Activated CD4-positive, CD25-positive, alpha-beta regulatory T cell treated with anti-CD3 and anti-CD28 coated beads, Interleukin-2, amount 50 U/mL, for 72 hours (primary cell): ENCODE measurements at places on chromosomes 13 and 19.

GRCh38 chr13:41061914-41062837 is 867 bp downstream of the WBP4 start:
- DNase-seq, result no peak

GRCh38 chr13:40568246-40569023 is 98.0 kb downstream of the FOXO1 start:
- DNase-seq, result no peak

DNA sequence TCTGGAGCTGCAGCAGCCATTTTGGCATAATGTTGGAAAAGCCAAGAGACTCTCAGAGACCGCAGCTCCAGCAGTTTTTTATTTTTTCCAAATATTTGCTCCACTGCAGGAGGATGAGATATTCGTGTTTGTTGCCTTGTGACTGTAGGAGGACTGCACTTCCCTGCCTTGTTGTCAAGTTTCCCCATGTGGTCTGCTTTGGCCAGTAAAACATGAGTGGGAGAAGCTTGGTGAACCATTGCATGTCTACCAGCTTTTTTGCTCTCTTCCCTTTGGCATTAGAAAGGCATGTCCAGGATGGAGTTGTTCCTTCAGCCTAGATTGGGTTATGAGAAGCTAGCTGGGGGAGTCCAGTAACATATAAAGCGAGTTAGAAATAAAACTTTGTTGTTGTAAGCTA is 47.7 kb upstream of the ALOX5AP start:
- DNase-seq, result no peak

GRCh38 chr13:72181661-72182060 is 314.7 kb upstream of the DACH1 start:
- no peak for DNase-seq

DNA sequence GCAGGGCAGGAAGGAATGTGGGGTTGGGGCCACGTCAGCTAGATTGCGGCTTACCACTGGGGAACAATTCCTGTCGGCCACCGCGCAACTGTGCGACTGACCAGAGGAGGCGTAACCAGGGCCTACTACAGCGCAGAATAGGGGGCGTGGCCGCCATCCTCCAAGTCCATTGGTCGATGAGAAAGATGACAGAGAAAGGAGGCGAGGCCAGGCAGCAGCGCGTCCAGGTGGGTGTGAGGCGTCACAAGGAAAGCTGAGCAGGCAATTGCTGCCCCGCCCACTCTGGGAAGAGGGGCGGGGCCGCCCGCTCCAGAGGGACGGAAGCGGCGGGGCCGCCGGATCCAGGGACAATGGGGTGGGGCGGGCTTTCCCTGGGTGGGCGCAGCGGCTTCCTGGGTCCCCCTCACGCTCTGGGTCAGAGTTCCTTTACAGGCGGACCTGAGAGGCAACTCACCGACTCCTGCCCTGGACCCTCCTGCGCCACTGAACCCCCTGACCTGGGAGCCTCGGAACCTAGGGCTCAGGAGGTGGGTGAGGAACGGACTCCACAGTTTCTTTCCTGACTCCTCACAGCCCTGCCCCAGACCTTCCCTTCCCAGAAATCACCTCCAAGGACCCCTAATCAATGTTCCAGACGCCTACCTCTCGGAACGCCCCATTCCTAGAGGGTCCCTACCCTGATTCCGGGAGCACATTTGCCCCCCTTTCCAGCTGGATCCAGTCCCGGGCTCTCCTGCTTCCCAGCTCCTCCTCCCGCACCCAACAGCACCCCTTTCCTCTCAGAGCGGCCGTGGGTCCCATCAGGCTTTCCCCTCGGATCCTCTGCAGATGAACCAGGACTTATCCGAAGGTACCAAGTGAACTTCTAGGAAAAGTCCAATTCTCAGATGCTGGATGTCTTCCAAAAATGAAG is 101.5 kb upstream of the ZNF492 start:
- no peak for DNase-seq

- DNase-seq, result no peak
These were observed 528 bp upstream of the CHST8 start for GRCh38 chr19:33621065-33621785.

DNA sequence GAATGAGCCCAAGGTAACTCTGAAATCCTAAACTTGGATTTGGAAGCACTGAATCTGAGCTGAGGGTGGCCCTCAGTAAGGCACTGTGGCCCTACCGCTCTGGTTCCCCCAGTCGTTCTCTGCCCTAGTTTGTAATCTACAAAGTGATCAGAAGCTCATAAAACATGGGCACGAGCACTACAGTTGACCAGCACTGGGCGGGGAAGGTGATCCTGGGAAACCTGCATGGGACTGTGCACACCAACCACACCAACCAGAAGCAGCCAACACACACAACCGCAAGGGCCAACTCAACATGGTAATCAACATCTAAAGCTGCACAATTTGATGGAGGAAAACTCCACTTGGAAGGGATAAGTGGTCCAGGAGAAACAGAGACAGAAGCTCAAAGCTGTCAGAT is 22.9 kb downstream of the SLC7A1 start:
- DNase-seq, result no peak

- DNase-seq, result no peak
These were observed 67.3 kb upstream of the SACS start for GRCh38 chr13:23500849-23501248.

DNA sequence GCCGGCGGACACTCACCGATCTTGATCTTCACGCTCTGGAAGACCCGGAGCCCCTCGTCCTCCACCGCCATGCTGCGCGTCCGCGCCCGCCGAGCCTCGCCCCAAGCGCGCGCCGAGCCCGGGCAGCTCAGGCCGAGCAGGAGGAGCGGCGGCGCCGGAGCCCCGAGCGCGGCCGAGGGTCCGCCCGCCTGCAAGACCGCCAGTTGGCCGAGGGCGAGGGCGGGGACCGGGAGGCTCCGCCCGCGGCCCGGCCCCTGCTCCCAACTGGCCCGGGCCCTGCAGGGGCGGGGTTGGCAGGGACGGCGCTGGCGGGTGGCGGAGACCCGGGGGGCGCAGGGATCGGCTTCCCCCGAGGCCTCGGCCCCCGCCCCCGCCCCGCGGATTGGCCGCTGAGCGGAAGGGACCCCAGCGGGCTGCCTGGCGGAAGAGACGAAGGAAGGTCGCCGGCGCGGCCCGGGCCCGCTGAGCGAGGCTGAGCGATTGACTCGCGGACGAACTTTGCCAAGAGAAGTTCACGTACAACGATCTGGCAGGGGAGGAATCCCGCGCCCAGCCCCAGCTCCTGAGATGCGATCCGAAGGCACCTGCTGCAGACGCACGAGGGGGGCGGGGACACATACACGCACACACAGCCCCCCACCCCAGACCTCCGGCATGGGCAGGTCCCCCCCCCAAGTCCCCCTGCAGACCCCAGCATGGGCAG is at the start of gene RASA3:
TSS of gene RASA3 (minus strand) at position 205 of the 703 bp plus-strand sequence. CDS start at position 71, 134 bp downstream.
- DNase-seq, result peak; percentile 62

GRCh38 chr19:11227195-11227886 is 12.1 kb upstream of the ANGPTL8 start:
- DNase-seq, result peak; percentile 34

DNA sequence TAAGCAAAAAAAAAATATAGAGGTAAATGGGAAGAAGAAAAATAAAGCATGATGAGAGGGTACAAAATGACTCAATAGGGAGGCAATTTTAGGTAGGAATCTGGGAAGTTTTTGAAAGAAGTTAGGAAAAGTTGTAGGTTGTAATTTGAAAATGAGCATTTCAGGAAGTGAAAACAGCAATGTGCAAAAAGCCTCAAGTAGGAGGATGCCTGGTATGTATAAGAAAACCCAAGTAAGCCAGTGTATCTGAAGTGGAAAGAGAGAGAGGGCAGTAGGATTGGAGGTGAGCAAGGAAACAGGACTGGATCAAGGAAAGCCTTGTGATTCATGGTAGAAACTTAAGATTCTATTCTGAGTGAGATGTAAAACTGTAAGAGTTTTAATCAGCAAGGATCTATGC is 121.6 kb upstream of the SPRY2 start:
- DNase-seq, result no peak

DNA sequence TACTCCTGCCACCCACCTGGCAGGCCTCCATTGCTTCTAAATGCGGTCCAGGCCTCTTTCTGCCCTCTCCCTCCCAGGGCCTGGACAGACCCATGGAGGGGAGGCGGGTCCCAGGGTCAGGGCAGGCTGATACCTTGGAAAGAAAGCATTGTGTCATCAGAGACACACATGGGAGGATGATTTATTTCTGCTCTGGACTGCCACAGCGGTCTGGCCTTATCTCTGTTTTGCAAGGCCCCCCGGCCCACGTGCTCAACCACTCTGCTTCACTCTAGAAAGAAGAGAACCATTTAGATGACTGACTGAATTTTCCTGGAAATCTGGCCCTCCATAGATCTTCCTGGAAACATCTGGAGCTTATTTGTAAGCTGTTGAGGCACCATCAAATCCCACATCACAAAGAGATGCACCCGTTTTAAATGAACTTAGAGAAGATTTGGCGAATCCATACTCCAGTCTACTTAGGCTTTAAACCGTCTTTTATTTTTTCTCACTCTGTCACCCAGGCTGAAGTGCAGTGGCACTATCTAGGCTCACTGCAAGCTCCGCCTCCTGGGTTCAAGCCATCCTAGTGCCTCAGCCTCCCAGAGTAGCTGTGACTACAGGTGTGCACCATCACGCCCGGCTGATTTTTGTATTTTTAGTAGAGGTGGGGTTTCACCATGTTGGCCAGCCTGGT is 48.3 kb upstream of the URI1 start:
- DNase-seq, result no peak

GRCh38 chr19:19447536-19448237 is 42.2 kb downstream of the GATAD2A start:
- DNase-seq, result no peak

- peak; percentile 34 for DNase-seq
These were observed at the start of gene GAS6 for GRCh38 chr13:113863524-113864272. GAS6 (minus strand) TSS chr13:113864076; CDS start chr13:113863920, 156 bp downstream.

GRCh38 chr13:107339209-107339608 is 771.3 kb upstream of the ARGLU1 start:
- no peak for DNase-seq

- no peak for DNase-seq
These were observed 610.7 kb downstream of the SLITRK5 start for GRCh38 chr13:88281841-88282240.

- no peak for DNase-seq
These were observed 15.6 kb downstream of the MPND start for GRCh38 chr19:4358709-4359626.

- DNase-seq, result no peak
These were observed 43.9 kb downstream of the CAB39L start for GRCh38 chr13:49399801-49400472.

- DNase-seq, result no peak
These were observed 53.0 kb upstream of the ATP12A start for GRCh38 chr13:24627090-24627714.

DNA sequence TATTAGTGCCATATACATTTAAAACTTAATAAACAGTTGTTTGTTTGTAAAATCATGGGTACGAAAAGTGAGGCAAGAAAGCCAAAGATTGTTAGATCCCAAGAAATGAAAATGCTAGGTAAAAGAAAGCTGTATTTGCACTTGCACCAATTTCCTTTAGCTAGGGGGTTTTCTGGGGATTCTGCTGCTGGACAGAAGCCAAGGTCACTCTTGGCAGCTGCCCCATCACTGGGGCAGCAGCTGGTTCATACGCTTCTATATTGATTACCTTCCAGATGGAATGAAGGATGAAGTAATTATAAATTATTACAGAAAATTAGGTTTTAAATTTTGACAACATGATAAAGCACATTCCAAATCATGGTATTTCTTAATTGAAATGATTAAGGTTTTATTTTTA is 127.4 kb downstream of the SLITRK5 start:
- no peak for DNase-seq

DNA sequence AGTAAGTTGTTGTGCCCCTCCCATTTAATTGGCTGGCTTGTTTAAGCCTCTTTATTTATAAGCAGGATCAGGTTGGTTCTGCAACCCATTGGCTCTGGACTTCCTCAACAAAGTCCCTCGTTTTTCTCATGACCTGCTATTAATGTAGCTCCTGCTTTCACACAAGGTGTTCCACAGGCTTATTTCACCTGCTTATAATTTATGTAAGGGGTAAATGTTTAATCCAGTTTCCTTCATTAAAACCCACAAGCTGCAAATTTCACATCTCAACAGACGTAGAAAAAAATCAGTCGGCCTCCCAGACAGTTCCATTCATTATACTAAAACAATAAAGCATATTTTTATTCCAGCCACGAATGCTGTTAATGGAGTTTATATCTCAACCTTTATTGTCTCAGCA is 86.1 kb downstream of the TBC1D4 start:
- DNase-seq, result no peak

DNA sequence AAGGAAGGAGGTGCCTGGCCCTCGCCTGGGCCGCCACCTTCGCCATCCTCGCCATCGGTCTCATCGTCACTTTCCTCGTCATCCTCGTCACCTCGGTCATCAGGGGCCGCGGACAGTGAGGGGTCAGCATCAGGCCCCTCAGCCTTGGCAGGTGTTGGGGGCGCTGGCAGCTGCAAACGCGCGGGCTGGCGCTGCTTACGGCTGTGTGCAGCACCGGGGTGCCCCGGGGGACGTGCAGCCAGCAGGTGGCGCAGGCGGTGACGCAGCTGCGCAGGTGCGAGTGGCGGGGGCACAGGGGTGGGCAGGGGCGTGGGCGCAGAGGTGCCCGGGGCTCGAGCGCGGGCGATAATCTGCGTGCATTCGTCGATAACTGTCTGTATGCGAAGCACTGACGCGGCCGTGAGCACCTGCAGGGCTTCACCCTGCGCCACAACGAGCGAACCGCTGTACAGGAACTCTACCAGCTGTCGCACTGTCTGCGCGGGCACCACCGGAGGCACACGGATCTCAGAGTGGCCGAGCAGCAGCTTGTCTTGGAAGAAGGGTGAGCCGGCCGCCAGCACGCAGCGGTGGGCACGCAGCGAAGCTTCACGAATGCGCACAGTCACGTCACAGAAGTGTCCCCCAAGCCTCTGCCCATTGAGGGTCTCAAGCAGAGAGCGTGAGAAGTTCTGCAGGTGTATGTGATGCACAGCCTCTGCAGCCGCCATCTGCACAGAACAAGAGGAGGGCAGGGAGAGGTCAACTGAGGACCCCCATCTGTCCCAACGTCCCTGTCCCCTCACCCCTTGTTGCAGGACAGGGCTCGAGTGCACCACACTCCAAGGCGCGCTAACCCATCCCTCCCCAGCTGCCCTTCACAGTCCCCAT is 2.4 kb downstream of the ZBTB45 start:
- no peak for DNase-seq

DNA sequence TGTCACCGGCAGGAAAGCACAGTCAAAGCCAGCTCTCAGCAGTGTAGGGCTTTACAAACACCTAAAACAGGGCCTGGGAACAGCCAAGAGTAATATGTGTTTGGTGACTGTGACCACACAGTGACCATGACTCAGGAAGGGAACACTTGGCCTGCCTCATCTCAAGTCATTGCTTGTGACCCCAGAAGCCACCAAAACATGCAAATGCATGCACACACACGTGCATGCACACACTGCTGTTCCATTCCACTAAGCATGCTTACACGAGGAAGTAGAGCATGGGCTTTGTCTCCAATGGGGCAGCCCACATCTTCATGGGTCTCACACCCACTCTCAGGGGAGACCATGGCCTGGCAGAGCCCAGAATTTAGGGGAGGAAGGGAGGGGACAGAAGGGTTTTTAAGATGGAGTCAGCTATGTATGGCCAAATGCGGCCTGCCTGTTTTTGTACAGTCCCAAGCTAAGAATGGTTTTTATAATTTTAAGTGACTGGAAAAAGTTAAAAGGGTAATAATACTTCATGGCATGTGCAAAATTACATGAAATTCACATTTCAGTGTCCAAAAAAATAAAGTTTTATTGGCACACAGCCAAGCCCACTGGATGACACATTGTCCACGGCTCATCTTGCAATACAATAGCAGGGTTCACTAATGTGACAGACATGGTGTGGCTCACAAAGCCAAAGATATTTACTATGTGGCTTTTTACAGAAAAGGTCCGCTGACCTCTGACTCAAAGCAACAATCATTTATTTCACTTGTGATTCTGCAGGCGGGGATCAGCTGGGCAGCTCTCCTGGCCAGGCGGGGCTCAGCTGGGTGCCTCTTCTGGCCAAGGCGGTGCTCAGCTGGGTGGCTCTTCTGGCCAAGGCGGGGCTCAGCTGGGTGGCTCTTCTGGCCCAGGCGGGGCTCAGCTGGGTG is 17.3 kb downstream of the ZFR2 start:
- DNase-seq, result no peak
